ENCODE measurements at places on chromosomes 6 and 20.
A peak's percentile ranks its signal among the peaks of the same experiment; 100 is the strongest.

DNA sequence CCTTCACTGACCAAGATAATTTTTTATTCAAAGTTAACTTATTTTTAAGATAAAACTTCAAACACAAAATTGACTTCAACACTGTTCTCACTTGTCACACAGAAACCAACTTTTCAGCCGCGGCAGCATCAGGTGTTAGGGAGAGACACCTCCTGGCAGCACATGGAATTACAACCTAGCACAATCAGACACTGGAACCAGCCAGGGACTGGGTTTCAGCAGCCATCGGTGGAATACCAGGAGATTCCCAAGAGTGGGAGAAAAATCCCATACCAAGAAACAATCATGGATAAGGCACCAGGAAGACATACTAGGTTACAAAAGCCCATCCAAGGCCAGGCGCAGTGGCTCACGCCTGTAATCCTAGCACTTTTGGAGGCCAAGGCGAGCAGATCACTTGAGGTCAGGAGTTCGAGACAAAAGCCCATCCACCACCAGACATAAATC lies 70.0 kb downstream of the SNX5 start:
- peak; percentile 59 for DNase-seq

- no peak for DNase-seq
These were observed 242.6 kb downstream of the GMPR start for GRCh38 chr6:16480763-16481560.

GRCh38 chr20:9467995-9468394 lies 46.4 kb upstream of the LAMP5 start:
- peak; percentile 13 for DNase-seq

- no peak for DNase-seq
These were observed 546.6 kb downstream of the CD83 start for GRCh38 chr6:14664112-14664601.

GRCh38 chr20:36956016-36956415 lies 4.5 kb upstream of the SAMHD1 start:
- no peak for DNase-seq

DNA sequence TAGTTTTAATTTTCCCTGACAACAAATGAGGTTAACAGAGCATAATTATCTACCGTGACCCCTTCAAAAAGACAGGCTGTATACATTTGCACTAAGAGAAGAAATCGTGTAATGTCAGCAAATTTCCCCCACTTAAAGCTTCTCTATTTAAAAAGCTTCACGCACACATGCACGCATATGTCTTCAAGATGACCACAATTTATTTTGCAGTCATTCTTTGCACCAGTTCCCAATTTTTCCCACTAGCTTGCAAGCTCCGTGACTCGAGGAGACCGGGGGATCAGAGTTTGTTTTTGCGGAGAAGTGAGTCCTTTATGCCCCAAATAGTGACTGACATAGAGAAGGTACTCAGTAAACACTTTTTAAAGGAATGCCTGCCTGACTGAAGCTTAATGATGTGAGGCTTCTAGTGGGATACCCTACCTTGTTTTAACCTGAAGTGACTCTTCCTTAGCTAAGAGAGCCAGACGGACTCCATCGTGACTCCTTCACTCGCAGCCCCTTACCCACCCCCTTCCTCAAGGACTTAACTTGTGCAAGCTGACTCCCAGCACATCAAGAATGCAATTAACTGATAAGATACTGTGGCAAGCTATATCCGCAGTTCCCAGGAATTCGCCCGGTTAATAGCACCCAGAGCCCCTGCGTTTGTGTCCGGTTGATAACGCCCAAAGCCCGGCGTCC lies 9.3 kb upstream of the NQO2 start:
- no peak for DNase-seq

- no peak for DNase-seq
These were observed 47.5 kb downstream of the EFCAB8 start for GRCh38 chr20:32906200-32906599.

DNA sequence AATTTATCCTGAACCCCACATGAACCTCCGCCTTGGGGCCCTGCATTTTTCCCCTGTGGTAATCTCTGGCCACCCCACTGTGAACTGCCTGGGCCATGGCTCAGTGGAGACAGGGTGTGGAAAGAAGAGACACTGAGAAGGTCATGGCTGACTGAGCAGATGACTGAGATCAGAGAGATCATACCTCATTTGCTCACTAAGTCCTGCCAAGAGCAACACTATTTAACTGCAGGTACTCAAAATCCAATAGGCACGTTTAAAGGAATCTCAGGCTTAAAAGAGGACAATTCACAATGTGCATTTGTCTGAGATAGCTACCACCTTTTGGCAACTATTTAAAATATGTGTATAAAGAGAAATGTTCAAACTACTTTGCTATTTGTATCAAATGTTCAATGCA lies 305.0 kb downstream of the GMDS start:
- no peak for DNase-seq

DNA sequence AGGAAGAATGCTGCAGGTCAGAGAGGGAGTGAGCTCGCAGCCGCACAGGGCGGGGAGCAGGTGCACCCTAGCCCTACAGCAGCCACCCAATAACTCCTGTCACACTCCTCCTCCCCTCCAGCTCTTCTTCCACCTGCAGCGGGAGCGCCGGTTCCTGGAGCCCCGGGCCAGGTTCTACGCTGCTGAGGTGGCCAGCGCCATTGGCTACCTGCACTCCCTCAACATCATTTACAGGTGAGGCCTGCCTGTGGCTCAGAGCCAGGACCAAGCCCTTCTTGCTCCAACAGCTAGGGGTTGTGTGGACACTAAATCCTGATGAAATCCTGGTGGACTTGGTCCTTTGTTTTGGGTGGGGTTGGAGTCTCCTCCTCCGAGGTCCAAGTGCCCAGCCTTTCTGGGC lies 11.7 kb downstream of the SGK2 start:
- no peak for DNase-seq

DNA sequence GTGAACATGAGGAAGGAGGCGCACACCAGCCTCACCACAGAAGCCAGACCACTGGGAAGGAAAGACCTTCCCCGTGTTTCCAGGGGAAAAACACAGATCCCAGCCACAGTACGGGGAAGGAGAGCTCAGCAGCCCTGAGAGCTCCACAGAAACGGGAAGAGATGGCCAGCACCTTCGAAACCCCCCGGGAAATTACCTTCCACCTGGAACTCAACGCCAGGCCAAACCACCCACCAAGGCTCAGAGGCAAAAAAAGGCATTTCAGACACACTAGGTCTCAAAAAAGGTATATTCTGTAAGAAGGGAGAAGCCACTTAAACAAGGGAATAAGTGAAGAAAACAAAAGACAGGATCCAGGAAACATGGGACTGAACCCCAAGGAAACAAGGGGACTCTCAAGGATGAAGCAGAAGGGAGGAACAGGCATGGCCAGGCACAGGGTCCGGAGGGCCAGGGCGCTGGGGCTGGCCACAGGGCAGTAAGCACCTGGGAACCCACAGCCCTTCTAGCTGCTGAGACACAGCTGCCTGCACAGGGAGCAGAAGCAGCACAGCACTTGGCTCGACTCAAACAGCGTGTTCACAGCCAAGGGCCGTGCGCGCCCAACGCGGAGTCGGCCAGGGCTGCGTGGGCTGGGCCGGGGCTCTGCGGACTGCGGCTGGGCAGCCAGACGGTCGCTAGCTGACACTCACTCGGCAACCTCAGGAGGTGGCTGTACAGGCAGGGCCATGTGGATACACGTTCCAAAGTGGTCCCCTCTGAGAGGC lies 44.6 kb downstream of the TAF4 start:
- no peak for DNase-seq
